ENCODE measurements at places on chromosomes 1 and 21.

GRCh38 chr1:100683448-100684349 lies 35.8 kb upstream of the VCAM1 start:
- no peak for DNase-seq

GRCh38 chr1:231206856-231207255 lies 34.2 kb upstream of the GNPAT start:
- no peak for DNase-seq

- DNase-seq: no peak
These were observed 62.3 kb upstream of the SLC25A33 start for GRCh38 chr1:9476790-9477463.

- no peak for DNase-seq
These were observed 81.0 kb downstream of the RGS7 start for GRCh38 chr1:241275981-241276380.

DNA sequence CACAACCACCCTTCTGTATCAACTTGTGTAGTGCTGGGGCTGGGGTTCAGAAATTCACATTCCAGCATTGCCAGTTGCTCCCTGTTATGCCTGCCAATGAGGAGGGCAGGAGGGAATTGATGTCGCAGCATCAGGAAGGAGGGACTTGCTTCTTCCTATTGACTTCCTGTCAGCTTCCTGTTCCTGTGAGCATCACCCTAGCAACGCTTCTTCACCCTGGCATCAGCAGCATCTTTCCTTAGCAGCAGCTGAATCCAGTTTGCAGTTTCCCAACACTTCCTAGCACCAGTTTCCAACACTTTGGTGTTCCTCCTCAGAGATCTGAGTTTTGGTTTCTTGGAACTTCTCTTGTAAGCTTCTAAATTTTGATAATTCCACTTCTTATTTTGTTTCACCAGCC lies 8.9 kb upstream of the TRIM62 start:
- no peak for DNase-seq

- no peak for DNase-seq
These were observed 43.1 kb upstream of the COX20 start for GRCh38 chr1:244792188-244792850.
